ENCODE measurements at places on chromosomes 11 and 22. TPM values are rescaled to one million over a fixed set of nuclear protein-coding genes. Genes with fewer than 3 reads are reported as not detected.

Gene ATG2A
- total RNA-seq = 20.5 TPM

- no peak overlapping the region for H3K27ac ChIP-seq
- DNase-seq = peak; percentile 38
- no peak overlapping the region for H3K4me3 ChIP-seq
- no peaks in the 10 kb centered on the region for H3K36me3 ChIP-seq
Observed at GRCh38 chr11:133078591-133079404, 453.5 kb downstream of the OPCML start.

- peaks cover 87% of the 10 kb centered on the region for H3K4me1 ChIP-seq
- peaks cover 21% of the 10 kb centered on the region for H3K36me3 ChIP-seq
- peak; percentile 49 for DNase-seq
- peak overlapping the region; percentile 51 for H3K4me3 ChIP-seq
Observed at GRCh38 chr11:96257972-96258934, 84.7 kb downstream of the MAML2 start.

DNA sequence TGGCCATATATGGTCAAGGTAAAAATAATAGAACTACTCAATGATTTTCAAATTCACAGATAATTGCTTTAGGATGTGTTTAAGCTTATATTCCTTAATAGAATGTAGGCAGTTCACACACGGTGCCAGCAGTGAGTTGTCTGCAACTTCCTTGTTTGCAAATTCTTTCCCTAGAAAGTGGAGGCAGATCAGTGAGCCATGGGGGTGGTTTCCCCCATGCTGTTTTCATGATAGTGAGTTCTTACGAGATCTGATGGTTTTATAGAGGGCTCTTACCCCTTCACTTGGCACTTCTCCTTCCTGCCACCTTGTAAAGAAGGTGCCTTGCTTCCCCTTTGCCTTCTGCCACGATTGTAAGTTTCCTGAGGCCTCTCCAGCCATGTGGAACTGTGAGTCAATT, 111.8 kb upstream of the LMO1 start:
- no peak overlapping the region for H3K4me3 ChIP-seq
- DNase-seq = no peak
- no peaks in the 10 kb centered on the region for H3K36me3 ChIP-seq
- H3K4me1 ChIP-seq = no peaks in the 10 kb centered on the region

Gene MTA2
- 166 TPM for total RNA-seq

DNA sequence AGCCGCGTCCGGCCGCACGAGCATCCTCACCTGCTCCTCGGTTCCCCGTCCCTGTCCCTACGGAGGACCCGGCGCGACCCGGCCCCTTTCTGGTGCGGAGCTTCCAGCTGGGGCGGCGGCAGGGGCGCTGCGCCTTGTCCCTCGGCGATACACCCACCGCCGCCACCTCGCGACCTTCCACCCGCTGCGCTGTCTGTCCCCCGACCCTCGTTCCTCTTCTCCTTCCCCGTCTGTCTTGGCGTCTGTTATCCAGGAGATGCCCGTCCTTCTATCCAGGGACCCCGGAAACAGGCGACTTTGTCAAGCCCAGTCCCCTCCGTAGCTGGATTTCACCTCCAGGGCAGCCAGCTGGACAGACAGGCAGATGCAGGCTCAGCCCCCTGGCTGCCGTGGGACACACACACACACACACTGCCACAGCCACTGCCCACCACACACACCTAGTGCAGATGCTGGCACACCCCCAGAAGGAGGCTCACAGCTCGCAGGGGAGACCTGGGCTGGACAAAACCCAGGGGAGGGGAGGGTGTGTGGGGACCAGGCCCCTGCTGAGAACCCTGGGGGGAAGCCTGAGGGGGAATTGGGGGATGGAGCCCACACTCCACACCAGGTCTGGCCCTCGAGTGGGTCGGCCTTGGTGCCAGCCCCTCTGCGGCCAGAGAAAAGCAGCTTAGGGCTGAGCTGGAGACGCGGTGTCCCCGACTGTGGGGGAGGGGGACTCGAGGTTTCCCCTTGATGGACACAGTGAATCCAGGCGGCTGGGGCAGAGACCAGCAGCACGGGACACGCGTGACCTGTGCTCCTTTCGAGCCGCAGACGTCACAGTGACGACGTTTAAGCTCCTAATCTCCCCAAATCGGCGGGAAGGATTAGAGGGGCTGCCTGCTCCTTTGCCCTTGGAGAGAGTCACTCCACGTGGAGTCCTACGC, 788 bp downstream of the DRD4 start:
- no peak overlapping the region for H3K27ac ChIP-seq
- H3K36me3 ChIP-seq = peaks cover 4% of the 10 kb centered on the region
- no peak for DNase-seq
- H3K4me3 ChIP-seq = peak overlapping the region; percentile 49
- H3K27me3 ChIP-seq = peaks cover 27% of the 10 kb centered on the region

DNA sequence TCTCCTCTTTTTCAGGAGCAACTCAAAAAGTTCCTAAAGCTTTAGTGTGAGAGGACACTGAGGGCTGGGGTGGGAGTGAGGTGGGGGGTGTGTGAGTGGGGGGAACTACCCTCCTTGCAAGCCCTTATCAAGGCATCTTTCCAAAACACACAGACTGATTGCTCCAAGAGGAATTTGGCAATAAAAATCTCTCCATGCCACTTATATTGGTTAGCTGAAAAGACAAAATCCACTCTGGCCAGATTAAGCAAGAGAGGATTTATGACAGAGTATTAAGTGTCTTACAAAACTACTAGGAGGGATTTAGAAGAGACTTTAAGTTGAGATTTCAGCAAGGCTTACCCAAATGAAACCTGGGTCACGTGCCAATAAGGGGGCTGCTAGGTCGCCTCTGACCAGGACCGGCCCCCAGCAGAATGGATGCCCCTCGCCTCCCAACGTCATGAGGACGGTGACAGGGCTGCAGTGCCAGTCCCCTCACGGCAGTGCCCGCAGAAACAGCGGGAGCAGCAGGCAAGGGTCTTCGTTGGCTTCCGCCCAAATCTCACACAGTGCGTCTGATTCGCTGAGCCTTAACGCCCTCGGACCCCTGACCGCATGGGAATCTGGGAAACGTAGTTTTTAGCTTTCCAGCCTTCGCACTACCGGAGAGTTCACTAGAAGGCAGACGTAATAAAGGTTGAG, 22.1 kb upstream of the CTR9 start:
- H3K27ac ChIP-seq = no peak overlapping the region
- H3K36me3 ChIP-seq = no peaks in the 10 kb centered on the region
- DNase-seq = no peak
- H3K27me3 ChIP-seq = peaks cover 7% of the 10 kb centered on the region

GRCh38 chr22:26238596-26238995, 69.3 kb downstream of the SEZ6L start:
- H3K4me3 ChIP-seq = no peak overlapping the region
- H3K27me3 ChIP-seq = peaks cover 12% of the 10 kb centered on the region
- no peak overlapping the region for H3K27ac ChIP-seq

Gene MPEG1
- not detected for total RNA-seq

GRCh38 chr22:20218326-20218872, 49.7 kb downstream of the RTN4R start:
- H3K27ac ChIP-seq = no peak overlapping the region
- no peak for DNase-seq
- no peaks in the 10 kb centered on the region for H3K36me3 ChIP-seq
- H3K4me1 ChIP-seq = no peaks in the 10 kb centered on the region
- peaks cover 2% of the 10 kb centered on the region for H3K27me3 ChIP-seq

Gene F2
- total RNA-seq = 0.29 TPM

DNA sequence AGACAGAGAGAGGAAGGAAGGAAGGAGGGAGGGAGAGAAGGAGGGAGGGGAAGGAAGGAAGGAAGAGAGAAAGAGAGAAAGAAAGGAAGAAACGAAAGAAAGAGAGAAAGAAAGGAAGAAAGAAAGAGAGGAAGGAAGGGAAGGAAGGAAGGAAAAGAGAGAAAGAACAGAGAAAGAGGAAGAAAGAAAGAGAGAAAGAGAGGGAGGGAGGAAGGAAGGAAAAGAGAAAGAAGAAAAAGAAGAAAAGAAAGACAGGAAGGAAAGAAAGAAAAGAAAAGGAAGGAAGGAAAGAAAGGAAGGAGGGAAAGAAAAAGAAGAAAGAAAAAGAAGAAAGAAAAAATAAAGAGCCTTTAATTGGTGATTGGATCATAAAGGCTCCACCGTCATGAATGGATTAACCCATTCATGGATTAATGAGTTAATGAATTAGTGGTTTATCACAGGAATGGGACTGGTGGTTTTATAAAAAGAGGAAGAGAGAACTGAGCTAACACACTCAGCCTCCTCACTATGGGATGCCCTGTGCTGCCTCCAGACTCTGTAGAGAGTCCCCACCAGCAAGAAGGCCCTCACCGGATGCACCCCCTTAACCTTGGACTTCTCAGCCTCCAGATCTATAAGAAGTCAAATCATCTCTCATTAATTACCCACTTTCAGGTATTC, 9.0 kb upstream of the PLAAT2 start:
- H3K27ac ChIP-seq = no peak overlapping the region
- DNase-seq = no peak
- H3K4me3 ChIP-seq = no peak overlapping the region
- peaks cover 33% of the 10 kb centered on the region for H3K4me1 ChIP-seq
- no peaks in the 10 kb centered on the region for H3K27me3 ChIP-seq
- H3K36me3 ChIP-seq = no peaks in the 10 kb centered on the region

GRCh38 chr11:86941077-86941870, 13.9 kb downstream of the FZD4 start:
- H3K36me3 ChIP-seq = no peaks in the 10 kb centered on the region
- H3K27me3 ChIP-seq = peaks cover 1% of the 10 kb centered on the region
- DNase-seq = no peak
- H3K27ac ChIP-seq = no peak overlapping the region

Gene GNG3
- total RNA-seq = not detected

Gene PRG2
- total RNA-seq = 2.2 TPM

Gene GAS2L1
- total RNA-seq = 1.3 TPM

Gene PRDM11
- 1.2 TPM for total RNA-seq

DNA sequence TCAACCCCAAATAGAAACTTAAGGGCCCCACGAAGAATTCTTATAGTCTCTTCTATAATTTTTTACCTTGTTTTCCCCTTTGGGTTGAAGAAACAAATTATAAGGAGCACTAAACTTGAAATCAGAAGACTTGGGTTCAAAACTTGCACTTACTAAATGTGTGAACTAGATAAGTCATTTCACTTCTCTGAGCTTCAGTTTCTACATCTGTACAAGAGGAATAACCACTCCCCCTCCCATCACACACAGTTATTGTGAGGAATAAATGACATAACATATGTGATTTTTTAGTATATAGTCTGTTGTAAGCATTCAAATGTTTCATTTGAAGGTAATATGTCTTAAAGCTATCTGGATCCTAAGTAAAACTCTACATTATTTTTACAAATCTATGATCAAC, 78.8 kb downstream of the LIF start:
- H3K4me1 ChIP-seq = peaks cover 10% of the 10 kb centered on the region
- peaks cover 2% of the 10 kb centered on the region for H3K36me3 ChIP-seq
- H3K27ac ChIP-seq = no peak overlapping the region
- DNase-seq = no peak
- peaks cover 2% of the 10 kb centered on the region for H3K27me3 ChIP-seq
- no peak overlapping the region for H3K4me3 ChIP-seq

Gene RAG2
- not detected for total RNA-seq

DNA sequence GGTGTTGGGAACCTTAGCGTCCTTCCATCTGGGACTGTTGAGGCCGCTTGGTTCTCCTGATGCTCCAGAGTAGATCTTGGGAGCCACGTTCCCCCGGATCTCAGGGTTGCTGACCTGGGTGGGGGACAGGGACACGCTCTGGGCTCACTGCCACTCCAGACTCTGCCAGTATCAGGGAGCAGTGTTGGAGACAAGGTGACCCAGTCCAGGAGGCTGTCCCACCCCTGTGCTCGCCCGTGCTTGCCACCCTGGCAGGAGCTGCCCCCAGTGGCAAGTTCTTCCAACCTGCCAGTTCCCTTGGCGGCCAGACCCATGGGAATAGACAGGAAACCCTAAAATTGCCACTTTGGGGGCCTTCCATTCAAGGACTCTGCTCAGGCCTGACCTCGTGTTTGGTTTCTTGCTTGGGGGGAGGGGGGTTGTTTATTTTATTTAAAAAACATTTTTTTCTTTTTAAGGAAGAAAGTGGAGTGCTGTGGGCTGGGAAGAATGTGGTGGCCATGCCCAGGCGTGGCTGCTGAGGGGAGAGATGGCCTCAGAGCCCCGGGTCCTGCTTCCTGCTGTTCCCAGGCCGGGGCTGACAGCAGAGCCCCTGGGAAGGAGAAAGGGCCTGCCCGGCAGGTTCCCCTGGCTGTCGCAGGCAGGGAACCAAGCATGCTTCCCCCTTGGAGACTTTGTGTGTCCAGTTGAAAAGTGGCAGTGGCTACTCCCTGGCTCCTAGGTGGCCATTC, 7.2 kb downstream of the GRK2 start:
- DNase-seq = peak; percentile 10
- no peaks in the 10 kb centered on the region for H3K27me3 ChIP-seq
- peaks cover 90% of the 10 kb centered on the region for H3K4me1 ChIP-seq

DNA sequence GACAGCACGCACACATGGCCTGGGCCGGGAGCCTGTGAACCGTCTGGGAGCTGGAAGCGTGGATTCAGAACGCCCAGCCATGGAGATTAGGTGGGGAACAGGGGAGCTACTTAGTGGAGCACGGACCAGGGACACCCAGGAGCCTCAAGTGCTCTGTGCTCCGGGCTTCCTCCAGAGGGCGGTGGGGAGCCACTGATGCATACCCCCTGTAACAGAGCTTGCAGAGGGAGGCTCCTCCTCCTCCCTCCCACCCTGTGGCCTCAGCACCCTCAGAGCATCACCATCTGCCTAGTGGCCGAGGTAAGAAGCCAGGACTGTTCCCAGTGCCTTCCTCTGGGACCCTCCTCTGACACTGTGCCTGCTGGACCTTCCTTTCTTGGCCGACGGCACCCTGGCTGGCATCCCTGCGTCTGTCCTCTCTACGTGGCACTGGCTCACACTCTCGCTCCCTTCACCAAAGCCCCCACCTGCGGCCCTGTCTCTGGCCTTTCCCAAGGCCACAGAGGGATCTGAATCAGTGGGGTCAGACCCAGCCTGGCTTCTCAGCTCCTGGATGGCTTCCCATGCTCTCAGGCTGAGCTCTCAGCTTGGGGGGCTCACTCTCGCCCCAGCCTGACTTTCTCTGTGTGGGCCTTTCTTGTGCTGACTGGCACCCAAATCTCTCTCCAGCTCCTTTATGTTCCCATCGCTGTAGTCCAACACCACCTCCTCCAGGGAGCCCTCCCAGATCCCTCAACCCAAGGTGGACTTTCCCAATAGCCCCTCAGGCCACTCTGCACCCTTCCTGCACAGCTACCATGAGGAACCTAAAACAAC, 780.9 kb downstream of the BRD1 start:
- H3K4me1 ChIP-seq = no peaks in the 10 kb centered on the region
- H3K36me3 ChIP-seq = no peaks in the 10 kb centered on the region
- H3K27me3 ChIP-seq = peaks cover 3% of the 10 kb centered on the region
- no peak overlapping the region for H3K4me3 ChIP-seq
- DNase-seq = peak; percentile 49

Gene KRTAP5-9
- total RNA-seq = not detected

DNA sequence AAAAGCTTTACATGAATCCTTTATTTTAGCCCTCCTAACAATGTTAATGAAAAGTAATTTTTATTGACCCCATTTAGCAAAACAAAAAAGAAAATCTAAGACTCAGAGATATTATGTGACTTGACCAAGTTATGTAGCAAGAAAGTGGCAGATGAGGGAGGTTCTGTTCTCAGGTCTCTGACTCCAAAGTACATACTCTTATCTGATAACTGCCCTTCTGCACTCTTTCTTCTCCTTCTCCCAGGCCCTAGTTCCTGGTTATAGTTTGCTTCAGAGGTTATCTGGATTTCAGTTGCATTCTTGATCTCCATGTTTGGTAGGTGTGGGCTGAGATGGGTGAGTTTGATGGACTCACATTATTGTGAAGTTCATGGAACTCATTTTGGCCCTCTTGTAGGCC, 4.5 kb downstream of the OR9Q2 start:
- H3K36me3 ChIP-seq = no peaks in the 10 kb centered on the region
- H3K27me3 ChIP-seq = no peaks in the 10 kb centered on the region

GRCh38 chr11:18332891-18333290, 10.5 kb downstream of the GTF2H1 start:
- peaks cover 50% of the 10 kb centered on the region for H3K36me3 ChIP-seq
- no peaks in the 10 kb centered on the region for H3K27me3 ChIP-seq
- H3K4me3 ChIP-seq = no peak overlapping the region
- peaks cover 51% of the 10 kb centered on the region for H3K4me1 ChIP-seq
- H3K27ac ChIP-seq = no peak overlapping the region
- no peak for DNase-seq
